ENCODE measurements at places on chromosomes 2 and 18. TPM values are rescaled to one million over a fixed set of nuclear protein-coding genes. Genes with fewer than 3 reads are reported as not detected.
A peak's percentile ranks its signal among the peaks of the same experiment; 100 is the strongest.

Gene GYPC
- 83.2 TPM for total RNA-seq

GRCh38 chr18:39072970-39073369 is 1507.4 kb upstream of the CELF4 start:
- DNase-seq = no peak

GRCh38 chr2:238895891-238896600 is 48.2 kb downstream of the TWIST2 start:
- peak; percentile 91 for DNase-seq

DNA sequence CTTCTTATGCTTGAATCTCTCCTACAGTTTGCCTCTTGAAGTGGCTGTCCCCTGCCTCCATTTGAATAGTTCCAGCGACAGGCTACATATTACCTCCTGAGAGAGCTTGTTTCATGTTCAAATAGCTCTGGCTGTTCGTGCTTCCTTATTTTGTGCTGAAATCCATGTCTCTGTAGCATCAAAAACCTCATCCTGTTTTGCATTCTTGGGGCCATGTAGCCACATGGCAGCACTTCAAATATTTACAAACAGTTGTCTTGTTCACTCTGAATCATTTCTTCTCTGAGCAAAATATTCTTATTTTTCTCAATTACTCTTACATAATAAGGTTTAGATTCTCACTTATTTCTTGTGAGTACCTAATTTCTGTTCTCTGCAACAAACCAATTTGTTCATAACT is 1243.1 kb upstream of the NXPH2 start:
- DNase-seq = no peak

DNA sequence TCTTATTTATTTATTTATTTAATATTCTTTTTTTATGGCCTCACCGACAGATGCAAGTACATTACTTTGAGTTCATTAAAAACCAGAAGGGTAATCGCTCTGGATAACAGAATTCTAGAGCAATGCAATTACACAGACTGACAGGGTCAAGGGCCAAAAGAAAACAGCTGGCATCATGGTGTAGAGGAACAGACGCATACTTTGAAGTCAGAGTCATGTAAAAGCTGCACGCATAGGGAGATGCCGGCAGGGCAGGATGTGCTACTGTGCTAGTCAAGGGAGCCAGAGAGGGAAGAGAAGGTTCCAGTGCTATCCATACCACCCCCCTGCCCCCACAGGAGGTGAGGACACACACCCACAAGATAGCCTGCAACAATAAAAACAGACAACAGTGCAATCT is 115.2 kb upstream of the TFCP2L1 start:
- no peak for DNase-seq

DNA sequence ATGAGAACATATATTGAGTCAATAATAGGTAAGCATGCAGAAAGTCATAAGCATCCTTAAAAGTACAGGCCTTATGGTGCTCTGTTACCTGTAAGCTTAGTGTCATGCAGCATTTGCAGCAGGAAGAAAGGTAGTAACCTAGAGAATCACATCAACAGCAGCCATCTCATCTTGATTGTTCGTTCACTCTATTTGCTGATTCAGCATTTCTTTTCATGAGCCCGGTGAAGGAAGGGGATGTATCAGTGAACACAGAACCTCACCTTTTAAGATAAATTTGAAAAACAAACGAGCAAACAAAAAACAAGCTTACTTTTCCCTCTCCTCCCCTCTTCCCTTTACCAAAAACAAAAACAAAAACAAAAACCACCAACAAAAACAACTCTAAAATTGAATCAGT is 89.9 kb downstream of the MIB1 start:
- no peak for DNase-seq
